ENCODE measurements at places on chromosomes 7 and 10. TPM values are rescaled to one million over a fixed set of nuclear protein-coding genes. Genes with fewer than 3 reads are reported as not detected.

The LGI1 gene
- 0.21 TPM for total RNA-seq

The GRM3 gene
- total RNA-seq = not detected

The IFIT1B gene
- total RNA-seq = 0.10 TPM

The WDFY4 gene
- 28.9 TPM for total RNA-seq

The BMPER gene
- total RNA-seq = 0.21 TPM

The GIMAP5 gene
- total RNA-seq = 102 TPM

The HOXA5 gene
- 3.0 TPM for total RNA-seq

The CCDC3 gene
- 0.21 TPM for total RNA-seq

The HPSE2 gene
- not detected for total RNA-seq

The ADK gene
- total RNA-seq = 34.2 TPM

The GPRIN2 gene
- not detected for total RNA-seq

The FASTK gene
- total RNA-seq = 33.6 TPM

The HYAL4 gene
- not detected for total RNA-seq

The C10orf71 gene
- not detected for total RNA-seq

The KNDC1 gene
- 0.94 TPM for total RNA-seq

The CRYGN gene
- not detected for total RNA-seq

The CADPS2 gene
- not detected for total RNA-seq

The MGMT gene
- total RNA-seq = 10.3 TPM

The NEURL1 gene
- total RNA-seq = 4.8 TPM

The SLC39A12 gene
- not detected for total RNA-seq

The JAKMIP3 gene
- 0.21 TPM for total RNA-seq

The AGAP5 gene
- total RNA-seq = 1.8 TPM

The ADCY1 gene
- total RNA-seq = under 0.01 TPM

The SLC18A3 gene
- 0.10 TPM for total RNA-seq

The NEBL gene
- 0.10 TPM for total RNA-seq

The ICA1 gene
- 5.1 TPM for total RNA-seq

The LRRC17 gene
- total RNA-seq = 0.10 TPM

The STRIP2 gene
- 0.42 TPM for total RNA-seq

The MACC1 gene
- total RNA-seq = 1.0 TPM

The PFKP gene
- 23.1 TPM for total RNA-seq

The SEMA3D gene
- total RNA-seq = 0.21 TPM

The ACHE gene
- 0.21 TPM for total RNA-seq

The PHYHIPL gene
- 0.10 TPM for total RNA-seq

The FRMD4A gene
- 0.63 TPM for total RNA-seq
